ENCODE measurements at places on chromosomes 16 and 17.

DNA sequence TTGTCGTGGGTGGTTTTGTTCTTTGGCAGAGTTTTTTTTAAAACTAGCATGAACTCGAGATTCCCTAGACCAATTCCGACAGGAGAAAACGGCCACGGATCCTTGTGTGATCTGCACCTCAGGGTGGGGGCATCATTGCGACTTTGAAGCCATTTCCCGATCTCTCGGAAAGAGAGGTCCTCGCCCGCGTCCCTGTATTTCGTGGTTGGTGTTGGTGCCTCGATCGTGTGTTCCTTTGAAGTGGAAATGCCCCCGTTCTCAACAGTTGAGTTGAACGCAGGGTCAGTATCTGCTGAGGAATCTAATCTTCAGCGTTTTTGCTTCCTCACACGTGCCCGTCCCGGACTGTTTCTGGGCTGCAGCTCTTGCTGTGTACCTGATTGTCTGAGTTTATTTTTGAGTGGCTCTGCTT lies 1.1 kb downstream of the CRAMP1 start:
- no peak for DNase-seq

- DNase-seq, result peak; percentile 9
Observed at GRCh38 chr16:47016700-47017133, 43.2 kb upstream of the DNAJA2 start.

DNA sequence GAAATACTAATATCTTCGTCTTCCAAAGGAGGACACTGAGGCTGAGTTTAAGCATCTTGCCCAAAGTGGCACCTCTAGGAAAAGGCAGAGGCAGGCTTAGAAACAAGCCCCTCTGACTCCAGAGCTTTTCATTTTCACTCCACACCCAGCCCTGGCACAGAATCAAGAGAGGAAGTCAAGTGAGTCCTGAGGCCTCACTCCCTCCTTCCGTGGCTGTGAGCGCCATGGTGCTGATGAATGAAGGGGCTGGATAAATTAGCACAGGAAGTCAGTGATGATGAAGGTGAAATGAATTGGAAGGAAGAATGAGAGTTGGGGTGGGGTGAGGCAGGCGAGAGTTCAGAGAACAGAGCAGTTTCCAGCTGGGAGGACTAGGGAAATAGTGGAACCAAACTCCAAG lies 179.3 kb downstream of the TMEM132E start:
- no peak for DNase-seq

GRCh38 chr16:66840883-66841282 lies 3.3 kb upstream of the CA7 start:
- DNase-seq, result no peak

DNA sequence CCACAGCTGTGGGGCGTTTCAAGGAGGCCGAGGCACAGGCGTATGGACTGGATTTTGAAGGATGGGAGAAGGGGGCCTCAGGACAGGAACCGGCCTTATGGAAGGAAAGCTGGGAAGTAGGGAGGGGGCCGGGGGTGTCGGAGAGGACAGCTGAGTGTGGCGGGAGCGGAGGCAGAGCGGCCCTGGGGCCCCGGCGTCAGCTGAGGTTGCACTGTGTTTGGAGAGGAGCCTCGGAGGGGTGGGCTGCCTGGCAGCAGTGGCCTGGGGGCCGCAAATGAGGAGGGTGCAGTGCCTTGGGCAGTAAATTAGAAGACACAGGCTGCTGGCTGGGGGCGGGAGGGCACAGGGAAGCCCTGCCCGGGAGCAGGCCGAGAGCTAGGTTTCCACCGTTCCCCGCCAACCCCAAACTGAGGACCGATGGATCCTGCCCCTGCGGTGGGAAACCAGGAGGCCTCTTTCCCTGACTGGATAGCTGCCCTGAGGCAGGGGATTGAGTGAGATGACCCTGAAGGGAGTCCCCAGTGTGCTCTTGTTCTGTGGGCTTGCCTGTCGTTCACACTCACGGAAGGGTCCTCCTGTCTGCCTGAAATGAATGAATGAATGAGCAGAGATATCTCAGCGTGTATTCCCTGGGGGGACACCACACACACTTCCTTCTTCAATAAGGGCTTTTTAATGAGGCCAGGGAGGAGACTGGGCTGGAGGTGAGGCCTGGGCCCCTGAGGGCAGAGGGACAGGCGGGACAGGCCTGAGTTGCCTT lies 18.4 kb downstream of the FOXJ1 start:
- DNase-seq, result no peak

DNA sequence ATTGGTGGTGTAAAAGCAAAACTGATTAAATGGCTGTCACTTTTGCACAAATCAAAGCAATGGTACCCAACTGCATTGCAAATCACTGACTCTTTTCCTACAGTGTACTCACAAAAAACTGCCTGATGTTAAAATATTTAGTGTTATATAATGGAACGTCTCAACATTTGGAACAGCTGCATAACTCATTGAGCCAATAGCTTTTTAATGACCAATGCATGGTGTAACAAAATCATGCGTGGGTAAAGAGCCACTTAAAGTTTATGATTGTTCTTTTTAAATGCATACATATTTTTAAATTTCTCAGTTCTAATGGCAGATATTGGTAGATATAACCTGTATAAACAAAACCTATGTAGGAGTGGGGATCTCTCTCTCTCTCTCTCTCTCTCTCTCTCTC lies 204.0 kb upstream of the MPHOSPH6 start:
- no peak for DNase-seq

GRCh38 chr16:10605636-10606035 lies 25.2 kb upstream of the EMP2 start:
- no peak for DNase-seq

- no peak for DNase-seq
Observed at GRCh38 chr16:53068423-53068833, 13.6 kb downstream of the CHD9 start.

DNA sequence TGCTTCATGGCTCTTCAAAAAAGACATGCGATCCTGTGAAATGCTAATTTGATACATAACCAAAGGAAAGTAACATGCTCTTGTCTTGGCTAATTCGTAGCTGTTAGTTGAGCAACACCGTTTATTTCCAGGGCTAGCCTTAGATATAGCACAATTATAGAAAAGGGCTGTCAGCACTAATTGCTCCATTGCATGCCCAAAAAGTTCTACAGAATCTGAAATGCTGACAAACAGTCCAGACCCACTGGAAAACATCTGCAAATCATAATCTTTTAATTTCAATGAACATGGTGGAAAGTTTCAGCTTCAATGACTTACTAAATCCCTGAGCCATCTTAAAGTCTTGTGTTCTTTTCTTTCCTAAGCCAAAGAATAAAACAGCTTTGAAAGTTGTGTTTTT lies 42.9 kb upstream of the NUDT7 start:
- DNase-seq, result no peak

GRCh38 chr17:12719948-12720347 lies 54.3 kb downstream of the MYOCD start:
- DNase-seq, result no peak

DNA sequence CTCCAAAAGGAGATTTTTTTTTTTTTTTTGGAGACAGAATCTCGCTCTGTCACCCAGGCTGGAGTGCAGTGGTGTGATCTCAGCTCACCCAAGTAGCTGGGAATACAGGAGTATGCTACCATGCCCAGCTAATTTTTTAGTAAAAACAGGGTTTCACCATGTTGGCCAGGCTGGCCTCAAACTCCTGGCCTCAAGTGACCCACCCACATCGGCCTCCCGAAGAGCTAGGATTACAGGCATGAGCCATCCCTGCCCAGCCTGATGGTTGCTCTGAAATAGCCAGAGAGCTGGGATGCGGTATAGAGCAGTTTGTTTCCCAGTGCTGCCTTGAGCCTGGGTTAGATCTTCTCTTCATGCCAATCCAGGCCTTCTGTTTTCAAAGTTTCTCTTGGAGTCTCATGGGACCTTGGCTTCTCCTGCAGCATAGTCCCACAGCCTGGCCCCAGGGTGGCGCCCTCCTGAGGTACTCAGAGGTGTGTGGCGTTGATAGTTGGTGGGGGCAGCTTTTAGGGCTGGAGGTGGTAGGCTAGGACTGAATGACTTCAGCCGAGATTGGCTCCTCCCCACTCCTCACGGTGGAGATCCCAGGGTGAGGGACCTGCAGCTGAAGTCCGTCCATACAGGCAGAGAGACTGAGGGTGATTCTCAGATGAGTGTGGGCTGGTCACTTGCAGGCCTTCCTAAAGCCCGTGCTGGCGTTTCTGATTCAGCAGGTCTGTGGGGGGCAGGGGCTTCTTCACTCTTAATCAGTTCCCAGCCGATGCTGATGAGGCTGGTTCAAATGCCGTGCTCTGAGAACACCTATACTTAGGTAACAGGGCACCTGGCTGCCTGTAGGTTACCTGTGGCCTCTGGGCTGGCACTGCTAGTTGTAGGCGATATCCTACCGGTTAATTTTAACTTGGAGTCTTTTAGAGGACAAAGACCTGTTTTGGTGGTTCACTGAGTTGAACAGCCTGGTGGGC lies 52.0 kb downstream of the TNFRSF13B start:
- DNase-seq, result no peak

- DNase-seq, result no peak
Observed at GRCh38 chr17:80662557-80662956, 117.9 kb downstream of the RPTOR start.

DNA sequence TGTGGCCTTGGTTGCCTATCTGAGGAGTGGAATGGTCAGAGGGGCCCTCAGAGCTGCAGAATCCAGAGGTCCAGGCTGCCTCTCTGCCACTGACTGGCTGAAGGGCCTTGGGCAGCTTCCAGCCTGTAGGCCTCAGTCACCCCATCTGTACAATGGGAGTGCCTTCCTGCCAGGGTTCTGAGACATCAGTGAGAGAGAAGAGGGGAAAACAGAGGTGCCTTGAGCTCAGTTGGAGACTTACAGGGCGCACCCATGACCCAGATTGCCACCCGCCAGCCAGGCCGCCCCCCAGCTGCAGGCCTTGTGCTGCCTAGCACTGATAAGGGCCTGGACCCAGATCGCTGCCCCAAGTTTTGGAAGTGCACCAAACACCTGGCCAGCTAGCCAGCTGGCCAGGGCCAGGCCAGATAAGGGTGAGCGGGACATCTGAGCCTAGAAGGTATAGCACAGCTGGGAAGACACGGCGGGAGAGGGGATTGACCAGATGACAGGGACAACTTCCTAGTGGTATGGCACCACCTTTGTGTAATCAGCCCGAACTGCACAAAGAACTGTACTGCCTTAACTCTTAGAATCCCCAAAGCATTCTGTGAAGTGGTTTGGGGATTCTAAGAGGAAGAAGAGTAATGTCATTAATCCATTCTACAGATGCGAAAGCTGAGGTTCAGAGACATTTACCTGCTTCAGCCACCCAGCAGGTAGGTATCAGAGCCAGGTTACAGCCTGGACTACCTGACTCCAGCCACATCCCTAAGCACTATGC lies 1.4 kb downstream of the SLC4A1 start:
- DNase-seq, result no peak

DNA sequence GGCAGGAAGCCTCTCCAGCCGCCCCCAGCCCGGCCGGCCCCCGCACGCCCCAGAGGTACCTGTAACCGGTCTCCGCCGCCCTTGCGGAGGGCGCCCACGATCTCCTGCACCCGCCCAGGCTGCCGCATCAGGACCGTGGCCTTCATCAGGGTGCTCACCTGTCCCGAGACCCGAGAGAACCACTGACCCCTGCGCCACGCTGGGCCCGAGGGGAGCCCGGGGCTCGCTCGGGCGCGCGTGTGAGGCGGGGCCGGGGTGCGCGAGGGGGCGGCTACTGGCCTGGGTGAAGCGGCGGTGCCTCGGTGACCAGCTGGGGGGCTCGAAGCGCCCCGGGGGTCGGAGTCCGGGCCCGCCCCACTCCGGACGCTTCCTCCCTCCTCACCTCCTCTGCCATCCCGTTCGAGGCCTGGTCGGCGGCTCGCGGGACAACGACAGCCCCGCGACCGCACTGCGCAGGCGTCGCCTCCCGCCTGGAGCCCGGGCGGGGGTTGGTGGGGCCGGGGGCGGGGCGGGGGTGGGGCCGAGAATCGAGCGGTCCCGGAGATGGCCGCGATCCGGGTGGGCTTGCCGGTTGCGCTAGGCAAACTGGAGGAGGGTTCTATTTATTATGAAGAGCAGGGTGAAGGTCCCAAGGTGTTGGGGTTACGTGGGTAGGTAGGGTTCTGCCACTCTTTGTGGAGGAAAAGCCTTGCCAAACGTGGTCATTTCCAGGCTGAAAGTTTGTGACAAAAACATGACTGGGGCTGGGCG lies at the start of gene NT5C3B:
NT5C3B (minus strand) TSS at position 433 of the 750 bp plus-strand sequence; CDS start at position 394, 39 bp downstream.
- DNase-seq, result peak; percentile 44

DNA sequence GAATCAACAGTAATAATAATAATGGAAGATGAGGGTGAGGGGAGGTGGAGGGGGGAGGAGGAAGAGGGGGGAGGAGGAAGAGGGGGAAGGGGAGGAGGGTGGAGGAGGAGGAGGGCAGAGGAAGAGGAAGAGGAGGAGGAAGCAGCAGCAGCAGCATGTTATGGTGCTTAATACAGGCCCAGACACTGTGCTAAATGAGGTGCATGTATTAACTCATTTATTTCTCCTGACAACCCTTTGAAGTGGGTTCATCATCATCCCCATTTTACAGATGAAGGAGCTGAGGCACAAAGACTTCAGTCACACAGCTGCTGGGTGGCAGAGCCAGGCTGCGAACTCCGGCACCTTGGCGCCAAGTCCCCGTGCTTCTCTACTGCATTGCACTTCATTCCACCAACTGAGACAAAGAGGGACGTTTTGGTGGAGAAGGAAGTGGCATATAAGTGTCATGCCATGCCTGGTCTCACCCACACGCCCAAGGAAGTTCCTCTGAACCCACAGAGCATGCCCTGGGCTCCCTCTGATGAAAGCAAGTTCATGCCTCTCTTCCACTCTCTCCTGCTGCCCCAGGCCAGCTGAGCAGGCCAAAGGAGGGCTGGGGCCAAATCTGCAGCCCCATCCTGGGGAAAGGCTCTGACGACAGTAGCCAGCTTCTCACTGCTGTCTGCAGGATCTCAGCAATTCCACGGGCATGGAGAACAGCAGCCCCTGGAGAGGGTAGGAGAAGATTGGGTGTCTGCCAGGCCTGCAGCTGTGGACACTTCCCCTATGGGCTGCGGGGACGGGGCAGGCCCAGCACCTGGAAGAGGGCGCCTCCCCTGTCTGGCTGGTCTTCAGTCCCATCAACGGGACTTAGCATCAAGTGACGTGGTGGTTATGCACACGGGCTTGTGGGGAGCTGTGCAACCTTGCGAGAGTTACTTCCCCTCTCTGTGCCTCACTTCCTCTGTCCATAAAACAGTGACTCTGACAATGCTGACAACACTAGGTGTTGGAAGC lies 21.8 kb downstream of the XYLT1 start:
- no peak for DNase-seq

DNA sequence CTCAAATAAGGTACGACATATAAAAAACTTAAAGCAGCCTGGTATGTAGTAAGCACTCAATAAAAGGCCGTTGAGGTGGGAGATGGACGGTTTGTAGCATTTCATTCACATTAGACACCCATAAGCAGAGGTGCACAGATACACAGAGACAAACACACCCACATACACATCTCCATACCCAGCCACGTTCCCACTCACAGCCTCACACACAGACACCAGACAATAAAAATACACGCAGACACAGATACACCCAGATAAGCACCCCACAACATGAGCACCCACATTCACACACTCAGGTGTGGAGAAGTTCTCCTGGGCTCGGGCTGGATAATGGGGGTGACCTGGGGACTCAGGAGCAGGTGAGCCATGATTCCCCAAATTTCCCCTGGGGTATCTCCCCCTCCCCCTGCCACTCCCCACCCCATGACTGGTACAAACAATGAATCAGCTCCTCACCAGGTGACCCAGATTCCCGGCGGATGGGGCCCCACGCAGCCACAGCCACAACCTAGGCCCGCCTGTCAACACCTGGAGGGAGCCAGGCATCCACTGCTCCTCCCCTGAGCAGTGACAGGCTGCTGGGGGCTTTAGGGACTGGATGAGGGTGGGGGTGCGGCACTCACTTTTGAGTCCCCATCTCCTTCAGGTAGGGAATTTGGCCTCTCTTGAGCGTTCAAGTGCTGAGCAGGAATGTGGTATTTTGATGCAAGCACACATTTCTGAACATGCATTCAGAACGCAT lies 2.7 kb downstream of the DLX3 start:
- DNase-seq, result no peak

GRCh38 chr17:64500862-64501765 lies 4.3 kb upstream of the POLG2 start:
- DNase-seq, result no peak

Measured in stimulated activated CD4-positive, alpha-beta T cell treated with anti-CD3 and anti-CD28 coated beads, Interleukin-12 subunit alpha, Interleukin-12 subunit beta, amount 100 ng/mL, for 48 hours (primary cell).